ENCODE measurements at places on chromosomes 13 and 19.

DNA sequence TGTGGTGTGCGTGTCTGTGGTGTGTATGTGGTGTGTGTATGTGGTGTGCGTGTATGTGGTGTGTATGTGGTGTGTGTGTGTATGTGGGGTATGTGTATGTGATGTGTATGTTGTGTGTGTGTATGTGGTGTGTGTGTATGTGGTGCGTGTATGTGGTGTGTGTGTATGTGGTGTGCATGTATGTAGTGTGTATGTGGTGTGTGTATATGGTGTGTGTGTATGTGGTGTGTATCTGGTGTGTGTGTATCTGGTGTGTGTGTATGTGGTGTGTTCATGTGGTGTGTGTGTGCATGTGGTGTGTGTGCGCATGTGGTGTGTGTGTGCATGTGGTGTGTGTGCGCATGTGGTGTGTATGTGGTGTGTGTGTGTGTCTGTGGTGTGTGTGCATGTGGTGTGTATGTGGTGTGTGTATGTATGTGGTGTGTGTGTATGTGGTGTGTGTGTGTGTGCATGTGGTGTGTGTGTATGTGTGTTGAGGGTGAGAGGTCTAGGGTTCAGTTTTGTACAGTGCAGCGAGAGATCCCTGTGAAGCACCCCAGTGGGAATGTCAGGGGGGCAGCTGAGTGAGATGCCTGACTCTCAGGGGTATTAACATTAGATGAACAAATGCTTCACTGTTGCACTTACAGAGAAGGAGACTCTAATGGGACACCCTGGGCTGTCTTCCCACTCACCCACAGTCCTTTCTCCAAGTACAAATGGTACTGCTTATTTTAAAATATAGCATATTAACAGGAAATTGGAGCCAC is 61.3 kb upstream of the MEDAG start:
- no peak for DNase-seq

- DNase-seq, result no peak
These were observed 92.1 kb downstream of the USP12 start for GRCh38 chr13:27079421-27079958.

- no peak for DNase-seq
These were observed 12.5 kb downstream of the CEACAM3 start for GRCh38 chr19:41808663-41809566.

GRCh38 chr19:51607077-51607476 is 23.1 kb downstream of the SIGLEC5 start:
- DNase-seq, result no peak

DNA sequence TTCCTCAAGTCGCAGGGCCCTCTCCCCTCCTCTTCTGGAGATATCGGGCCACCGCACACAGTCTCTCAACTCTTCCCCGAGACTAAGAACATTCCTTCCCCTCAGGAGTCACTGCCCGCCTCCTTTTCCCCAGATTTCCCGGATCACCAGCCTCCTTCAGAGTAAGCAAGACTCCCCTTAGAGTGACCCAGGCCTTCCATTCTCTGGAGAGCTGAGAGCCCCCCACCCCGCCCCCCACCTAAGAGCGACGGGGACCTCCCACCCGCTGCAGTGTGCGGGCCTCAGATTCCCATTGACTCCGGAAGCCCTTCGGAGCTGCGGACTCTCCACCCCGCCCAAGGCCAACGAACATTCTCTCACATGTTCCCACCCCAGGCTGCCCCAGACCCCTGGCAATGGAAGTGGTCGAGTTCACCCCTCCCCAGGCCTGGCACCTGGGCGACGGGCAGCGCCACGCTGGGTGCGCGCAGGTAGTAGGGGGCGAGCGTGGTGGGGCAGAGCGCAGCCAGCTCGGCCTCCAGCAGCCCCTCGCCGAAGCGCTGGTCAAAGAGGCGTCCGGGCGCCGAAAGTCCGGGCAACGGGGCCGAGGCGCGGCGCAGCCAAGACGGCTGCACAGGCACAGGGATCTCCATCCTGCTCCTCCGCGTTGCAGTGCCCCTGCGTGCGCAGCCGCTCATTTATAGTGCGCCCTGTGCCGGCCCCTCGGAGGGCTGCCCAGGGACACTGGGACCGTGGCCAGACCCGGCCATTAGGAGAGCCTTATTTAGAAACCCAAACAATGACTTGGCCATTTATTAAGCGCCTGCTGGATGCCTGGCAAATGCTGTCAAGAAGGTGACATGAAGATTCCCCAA is at the start of gene HSPB6:
HSPB6 (minus strand) TSS at position 653 of the 854 bp plus-strand sequence; CDS start at position 632, 21 bp downstream.
- DNase-seq, result no peak

- DNase-seq, result no peak
These were observed 89.0 kb upstream of the CLDN10 start for GRCh38 chr13:95463531-95463930.

DNA sequence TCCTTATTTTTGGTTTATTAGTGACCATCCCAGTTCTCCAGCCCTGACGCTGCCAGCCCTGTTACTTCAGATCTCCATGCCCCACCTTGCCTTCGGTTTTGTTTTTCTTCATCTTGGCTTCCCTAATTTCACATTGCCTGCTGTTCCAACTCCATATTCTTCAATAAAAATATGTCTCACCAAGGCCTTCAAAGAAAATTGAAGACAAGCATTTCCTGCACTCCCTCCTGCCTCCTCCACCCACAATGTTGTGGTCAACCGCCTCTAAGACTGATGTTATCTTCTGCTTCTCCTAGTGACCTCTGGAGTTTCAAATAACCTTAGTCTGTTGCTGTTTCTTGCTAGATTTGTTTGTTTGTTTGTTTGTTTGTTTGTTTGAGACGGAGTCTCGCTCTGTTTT is 14.6 kb downstream of the PLD3 start:
- DNase-seq, result no peak
